ENCODE measurements at places on chromosomes 1 and 21.

DNA sequence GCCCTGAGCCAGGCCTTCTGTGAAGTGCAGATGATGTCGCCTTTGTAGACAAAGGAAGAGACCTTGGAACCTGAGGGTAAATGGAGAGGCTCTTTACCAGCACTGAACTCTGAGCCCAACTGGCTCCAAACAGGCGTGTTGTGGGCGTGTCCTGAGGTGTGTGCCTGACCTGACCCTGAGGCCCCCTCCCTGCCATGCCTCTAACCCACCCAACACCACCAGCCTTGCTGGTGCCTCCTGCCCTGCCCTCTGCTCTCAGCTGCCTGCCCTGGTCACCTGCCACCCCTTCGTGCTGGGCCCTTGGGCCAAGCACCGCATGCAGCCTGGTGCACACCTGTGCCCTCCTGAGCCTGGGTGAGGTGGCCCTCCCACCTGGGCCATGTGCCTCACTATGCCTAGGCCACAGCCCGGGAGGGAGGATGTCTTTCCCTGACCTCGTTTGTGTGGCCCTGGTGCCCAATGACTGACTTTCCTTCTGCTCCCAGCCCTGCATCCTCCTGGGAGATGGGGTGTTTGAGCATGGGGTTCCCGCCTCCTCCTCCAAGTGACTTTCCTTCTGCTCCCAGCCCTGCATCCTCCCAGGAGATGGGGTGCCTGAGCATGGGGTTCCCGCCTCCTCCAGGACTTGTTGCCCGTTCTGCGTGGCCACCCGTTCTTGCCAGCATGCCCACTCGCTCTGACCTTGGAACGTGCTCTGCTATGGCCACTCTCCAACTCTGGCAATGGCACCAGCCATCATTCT lies 157.0 kb downstream of the PCBP3 start:
- DNase-seq = no peak

GRCh38 chr1:162717548-162718184 lies 72.8 kb upstream of the HSD17B7 start:
- DNase-seq = no peak

DNA sequence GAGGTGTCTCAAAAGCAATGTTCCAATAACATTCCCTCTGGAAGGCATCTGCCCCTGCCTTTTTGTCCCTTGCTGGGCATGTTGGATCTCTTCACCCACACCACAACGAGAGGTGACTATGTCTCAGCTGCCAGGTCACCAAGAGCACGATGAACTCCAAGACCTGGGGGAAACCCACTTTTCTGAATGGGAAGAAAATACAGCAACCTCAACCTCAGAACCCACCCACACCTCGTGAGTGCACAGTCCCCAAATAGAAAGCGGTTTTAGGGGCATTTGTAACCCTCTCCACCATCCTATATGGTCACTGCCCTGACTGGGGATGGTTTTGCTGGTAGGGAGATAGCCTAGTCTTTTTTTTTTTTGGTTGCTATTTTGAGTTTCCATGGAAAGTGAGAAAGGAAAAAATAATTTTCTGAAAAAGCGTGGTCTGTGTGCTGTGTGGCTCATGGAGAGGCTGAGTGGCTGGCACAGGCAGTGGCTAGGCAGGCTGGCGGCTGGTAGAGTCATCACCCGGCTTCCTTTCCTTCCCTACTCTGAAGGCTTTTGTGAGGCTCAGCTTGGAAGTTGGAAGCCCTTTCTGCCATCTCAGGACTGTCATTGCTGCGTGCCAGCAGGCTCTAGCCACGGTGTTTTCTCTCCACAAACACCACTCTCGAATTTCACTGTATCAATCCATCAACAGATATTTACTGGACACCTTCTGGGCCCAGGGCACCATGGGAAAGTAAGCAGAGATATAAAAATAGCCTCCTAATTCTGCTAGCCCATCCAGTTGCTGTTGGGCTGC lies 15.8 kb downstream of the TSPAN2 start:
- no peak for DNase-seq

DNA sequence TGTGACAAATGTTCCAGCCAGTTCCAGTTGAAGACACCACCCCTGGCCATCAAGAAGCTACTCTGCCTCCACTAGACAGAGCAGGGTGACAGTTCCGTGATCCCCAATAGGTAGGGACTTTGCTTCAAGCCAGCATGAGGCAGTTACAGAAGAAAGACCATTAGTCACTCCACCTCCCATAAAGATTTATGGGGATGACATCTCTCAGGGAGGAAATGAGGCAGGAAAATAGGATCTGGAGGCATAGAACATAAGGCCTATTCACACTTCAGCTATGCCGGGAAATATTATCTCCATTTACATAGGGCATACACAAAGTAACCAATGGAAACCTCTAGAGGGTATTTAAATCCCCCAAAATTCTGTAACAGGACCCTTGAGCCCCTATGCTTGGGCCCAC lies 3.5 kb upstream of the GBP7 start:
- no peak for DNase-seq

DNA sequence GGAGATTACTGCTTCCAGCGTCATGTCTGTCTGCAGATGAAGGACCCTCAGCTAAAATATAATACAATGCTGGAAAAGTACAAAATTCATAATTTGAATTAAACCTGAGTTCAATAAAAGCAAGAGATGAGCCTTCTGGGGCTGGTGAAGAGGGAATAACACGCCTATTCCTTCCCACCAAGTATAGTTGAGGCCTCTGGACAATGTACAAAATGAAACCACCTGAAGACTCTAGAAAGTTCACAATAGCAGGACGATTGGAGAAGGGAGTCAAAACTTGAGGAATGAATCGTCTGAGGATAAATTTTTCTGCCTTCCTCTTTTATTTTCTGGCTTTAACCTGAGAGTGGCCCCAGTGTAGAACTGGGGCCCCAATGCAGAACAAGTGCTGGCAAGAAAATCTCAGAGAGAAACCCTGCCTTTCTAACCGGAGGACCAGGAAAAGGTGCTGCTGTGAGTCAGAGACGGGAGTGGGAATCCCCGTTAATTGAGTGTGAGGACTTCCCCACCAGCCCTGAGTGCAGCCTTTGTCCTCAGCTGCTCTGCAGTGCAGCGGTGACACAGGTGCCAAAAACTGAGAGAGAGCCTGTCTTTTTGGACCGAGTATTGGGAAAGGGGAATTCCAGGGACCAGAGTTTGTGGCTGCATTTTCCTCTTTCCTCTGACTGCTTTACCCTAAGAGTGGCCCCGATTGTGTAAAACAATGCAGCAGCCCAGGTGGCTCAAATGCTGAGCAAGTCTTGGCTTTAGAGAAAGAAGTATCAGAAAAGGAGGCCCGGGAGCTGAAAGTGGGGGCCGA lies 264.9 kb downstream of the DYRK1A start:
- DNase-seq = no peak

DNA sequence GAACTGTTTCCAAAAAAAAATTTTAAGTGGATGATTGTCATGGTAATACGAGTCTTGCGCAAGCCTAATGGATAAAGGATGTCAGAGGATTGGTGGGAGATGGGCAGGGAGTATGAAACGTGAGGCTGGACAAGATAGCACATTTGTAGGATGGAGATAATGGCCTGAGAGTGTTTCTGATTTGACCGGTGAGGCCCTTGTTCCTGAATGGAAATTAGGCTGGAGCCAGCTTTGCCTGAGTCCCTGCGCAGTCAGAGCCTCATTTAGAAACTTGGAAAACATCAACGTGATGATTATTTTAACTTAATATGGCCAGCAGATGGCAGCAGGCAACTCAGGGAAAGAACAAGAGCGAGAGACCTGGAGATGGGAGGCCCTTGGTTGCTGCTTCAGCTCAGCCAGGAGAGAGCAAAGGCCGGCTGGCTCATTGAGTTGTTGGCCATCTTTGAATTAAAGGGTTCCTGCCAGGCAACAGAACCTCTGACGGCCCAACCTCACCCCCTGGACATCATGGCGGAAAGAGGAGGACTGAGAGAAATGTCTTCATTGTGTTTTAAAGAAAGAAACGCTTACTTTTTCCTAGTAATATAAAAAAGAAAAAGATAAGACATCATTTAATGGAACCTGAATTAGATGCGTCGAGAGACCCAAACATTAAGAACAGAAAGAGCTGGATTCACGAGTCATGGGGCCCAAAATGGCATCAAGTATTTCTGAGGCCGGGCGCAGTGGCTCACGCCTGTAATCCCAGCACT lies 80.3 kb downstream of the SELENOF start:
- DNase-seq = peak; percentile 77

DNA sequence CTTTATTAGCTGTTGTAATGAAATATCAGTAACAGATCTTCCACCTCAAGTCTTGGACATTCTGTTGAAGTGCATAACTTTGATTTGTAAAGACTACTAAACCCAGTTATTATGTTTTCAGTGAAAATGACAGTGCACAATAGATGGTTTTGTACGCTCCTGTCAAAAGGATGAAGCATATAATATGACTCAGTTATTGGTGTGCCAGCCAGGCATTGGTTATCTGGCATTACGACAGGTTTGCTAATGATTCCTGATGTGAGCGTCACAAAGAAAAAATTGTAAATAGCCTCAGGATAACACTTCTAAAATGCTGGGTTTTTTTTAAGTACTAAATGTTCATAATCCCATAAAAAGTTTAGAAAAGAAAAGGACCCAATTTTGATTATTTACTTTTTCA lies 147.9 kb downstream of the MAGI3 start:
- no peak for DNase-seq
